ENCODE measurements at places on chromosomes 1 and 21.

GRCh38 chr21:45223236-45224185, 64.2 kb downstream of the POFUT2 start:
- no peak for DNase-seq

- no peak for DNase-seq
Observed at GRCh38 chr1:2962541-2962940, 58.7 kb upstream of the ACTRT2 start.

DNA sequence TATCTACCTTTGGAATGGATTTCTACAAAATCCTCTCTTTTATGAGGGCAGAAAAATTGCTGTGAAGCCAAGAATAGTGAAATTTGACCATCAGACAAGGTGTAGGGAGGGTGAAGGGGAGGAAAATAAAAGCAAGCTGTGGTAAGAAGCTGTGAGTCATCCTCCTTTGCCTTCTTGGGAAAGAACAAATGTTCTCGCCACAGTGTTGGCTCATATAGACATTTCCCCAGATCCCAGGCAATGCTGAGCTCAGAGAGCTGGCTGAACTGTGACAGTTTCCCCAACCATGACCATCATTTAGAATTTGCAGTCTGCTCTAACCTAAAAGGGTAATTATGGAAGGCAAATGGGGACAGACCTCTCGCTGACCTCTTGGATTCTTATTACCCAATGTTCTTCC, 235.4 kb downstream of the PBX1 start:
- no peak for DNase-seq

GRCh38 chr1:230906226-230906625, 37.9 kb upstream of the C1orf198 start:
- DNase-seq: no peak

DNA sequence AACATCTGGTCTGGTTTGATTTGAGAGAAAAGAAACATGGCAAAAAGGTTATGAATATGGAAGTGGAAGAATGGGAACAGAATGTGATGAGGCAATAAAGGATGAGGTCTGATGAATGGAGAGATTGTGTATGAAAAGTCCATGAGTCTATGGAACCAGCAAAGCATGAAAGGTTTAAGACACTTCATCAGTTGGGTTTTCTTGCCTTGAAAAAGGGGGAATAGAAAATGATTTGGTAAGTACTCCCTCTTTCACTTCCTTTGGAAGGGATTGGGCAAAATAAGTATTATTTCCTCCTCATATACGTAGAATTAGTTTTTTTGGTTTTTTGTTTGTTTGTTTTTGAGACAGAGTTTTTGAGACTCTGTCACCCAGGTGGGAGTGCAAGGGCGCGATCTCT, 155.8 kb downstream of the TRIM33 start:
- no peak for DNase-seq

DNA sequence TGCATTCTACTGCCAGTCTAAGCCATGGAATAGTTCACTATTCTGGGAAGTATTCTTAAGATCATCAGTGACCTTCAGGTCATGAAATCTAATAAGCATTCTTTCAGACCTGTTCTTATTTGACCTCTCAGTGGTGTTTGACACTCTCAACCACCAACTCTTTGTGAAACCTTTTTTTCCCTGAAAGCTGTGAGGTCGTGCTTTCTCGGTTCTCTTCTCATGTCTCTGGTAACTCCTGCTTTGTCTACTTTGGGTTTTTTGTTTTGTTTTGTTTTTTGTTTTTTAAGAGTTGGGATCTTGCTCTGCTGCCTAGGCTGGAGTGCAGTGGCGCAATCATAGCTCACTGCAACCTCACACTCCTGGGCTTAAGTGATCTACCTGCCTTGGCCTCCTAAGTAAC, 56.3 kb downstream of the POU2F1 start:
- no peak for DNase-seq

- DNase-seq: no peak
Observed at GRCh38 chr1:189637041-189637440, 840.6 kb downstream of the BRINP3 start.

DNA sequence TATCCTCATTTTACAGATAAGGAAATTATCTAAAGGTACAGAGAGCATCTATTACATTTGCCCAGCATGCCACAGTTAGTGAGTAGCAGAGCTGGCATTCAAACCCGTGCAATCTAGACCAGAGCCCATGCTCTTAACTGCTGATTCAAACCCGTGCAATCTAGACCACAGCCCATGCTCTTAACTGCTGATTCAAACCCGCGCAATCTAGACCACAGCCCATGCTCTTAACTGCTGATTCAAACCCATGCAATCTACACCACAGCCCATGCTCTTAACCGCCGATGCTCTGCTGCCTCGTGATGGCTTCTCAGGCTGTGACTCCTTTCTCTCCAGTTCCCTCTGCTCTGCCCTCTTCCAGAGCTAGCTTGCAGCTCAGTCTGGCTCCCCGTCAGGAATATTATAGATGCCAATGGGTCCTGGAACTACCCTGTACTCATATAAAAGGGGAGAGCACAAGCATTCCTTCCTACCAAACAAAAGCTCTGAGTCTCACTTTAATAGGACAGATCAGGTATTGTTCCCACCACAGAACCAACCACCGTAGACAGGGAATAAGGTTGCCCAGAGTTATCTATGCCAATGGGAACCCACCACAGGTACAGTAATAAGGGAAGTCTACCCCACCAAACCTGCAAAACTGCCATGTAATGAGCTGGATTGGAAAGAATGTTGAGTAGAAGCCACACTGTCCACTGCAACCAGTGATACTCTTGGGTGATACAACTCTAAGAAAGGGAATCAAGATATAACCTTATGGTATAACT, 78.4 kb downstream of the SMYD3 start:
- no peak for DNase-seq

GRCh38 chr1:24391882-24392603, 21.5 kb downstream of the STPG1 start:
- peak; percentile 22 for DNase-seq

DNA sequence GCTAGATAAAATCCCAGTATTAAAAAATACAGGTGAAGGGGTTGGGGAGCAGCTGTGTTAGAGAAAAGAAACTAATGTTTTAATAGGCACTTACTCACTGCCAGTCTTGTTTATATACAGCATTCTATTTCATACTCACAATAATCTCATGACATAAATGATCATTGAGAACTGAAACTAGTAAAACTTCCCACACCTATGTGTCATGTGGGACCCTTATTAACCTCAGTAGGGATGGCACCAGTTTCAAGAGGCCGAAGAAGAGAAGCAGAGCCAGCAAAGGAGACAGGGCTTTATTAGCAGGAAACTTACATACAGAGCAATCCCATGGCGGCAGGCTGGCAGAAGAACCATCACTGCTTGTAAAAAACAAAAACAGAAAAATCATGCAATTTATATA, 48.8 kb upstream of the KCNH1 start:
- no peak for DNase-seq

DNA sequence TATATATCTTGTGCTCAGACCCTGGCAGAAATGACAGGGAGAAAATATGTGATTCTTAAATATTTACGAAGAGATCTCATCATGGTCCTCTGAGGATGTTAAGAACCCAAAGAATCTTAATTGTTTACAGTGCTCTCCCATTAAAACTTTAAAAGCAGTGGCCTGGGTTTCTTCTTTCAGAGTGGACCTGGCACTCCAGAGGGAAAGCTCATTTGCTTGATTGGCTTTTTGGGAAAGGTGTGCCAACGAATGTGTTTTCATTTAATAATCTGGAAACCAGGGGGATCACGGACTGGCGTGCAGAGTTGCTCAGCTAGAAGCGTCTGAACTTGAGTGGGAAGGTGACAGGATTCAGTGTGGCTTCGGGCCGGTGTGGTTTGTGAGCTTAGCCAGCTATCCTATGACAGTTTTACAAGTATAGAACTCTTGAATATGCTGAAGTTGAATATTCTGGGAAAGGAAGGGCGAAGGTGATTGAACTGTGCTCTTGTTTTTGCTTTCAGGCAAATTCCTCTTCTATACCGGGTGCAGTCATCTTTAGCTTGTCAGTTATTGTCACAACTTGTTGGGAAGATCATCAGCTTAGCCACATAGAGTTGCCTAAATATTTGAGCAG, 154.8 kb downstream of the C1orf21 start:
- DNase-seq: no peak

DNA sequence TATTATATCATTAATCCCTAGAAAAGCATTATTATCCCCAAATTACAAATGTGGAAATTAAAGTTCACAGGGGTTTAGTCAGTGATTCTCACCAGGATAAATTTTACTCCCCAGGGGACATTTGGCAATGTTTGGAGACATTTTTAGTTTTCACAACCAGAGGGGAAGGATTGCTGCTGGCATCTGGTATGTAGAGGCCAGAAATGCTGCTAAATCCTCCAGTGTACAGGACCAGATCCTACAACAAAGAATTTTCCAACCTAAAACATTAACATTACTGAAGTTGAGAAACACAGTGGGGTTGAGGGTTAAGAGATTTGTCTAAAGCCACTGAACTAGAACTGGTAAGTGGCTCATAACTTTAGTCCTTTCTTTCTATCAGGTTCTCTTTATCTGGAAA, 162.0 kb upstream of the SYT6 start:
- DNase-seq: no peak

DNA sequence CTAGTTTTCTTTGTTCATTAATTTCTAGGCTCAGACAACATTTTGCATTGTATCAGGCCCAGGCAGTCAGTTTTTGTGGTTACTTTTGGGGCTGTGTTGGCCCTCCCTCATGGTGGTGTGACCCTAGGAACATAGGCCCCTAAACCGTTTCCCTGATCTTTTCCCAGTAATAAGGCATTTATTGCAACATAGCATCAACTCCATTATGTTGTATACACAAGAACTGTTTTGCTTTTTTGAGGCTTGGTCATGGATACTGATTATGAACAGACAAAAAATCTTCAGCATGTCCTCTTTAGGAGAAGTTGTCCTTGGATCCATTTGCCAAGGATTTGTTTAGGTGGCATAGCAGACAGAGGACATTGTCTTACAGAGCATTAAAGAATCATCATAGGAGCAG, 10.3 kb downstream of the B3GALT2 start:
- DNase-seq: no peak

DNA sequence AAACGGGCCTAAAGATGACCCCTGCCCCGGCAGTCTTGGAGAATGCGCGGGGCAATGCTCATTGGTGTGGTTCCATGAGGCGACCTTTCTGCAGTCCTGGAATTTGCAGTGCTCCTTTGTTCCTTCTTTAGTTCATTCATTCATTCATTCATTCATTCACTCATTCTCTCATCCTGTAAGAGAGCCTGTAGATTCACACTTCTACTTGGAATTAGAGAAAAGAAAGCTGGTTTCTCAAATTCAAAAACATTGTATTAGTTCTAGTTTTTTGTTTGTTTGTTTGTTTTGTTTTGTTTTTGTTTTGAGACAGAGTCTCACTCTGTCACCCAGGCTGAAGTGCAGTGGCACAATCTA, 31.6 kb downstream of the PAX7 start:
- DNase-seq: no peak

DNA sequence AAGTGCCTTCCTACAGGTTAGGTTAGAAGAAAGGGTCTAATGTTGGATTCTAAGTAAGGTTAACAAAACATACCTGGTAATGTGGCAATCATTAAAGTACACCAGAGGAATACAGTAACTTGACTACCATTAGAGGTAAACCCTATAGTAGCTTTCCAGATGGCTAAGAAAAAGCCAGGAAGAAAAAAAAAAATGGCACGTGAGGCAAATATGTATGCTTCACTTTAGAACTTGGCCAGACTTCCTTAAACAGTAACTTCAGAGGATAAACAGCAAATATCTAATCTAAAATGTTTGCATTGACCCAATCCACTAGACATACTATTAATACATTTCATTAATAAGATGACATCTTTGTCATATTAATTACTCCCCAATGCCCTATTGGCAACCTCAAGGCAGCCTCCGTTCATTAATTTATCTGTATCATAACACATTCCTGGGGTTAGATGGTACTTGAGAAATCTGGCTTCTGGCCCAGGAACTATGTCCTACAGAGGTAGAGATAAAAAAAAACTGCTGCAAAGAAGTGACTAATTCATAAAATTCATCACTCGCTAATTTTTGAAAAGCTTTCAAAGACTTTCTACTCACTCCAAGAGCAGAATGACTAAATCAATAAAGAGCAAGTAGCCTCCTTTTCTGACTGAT, 5.8 kb downstream of the DCAF8 start:
- no peak for DNase-seq

GRCh38 chr1:114745291-114745690, 12.5 kb downstream of the CSDE1 start:
- DNase-seq: no peak

DNA sequence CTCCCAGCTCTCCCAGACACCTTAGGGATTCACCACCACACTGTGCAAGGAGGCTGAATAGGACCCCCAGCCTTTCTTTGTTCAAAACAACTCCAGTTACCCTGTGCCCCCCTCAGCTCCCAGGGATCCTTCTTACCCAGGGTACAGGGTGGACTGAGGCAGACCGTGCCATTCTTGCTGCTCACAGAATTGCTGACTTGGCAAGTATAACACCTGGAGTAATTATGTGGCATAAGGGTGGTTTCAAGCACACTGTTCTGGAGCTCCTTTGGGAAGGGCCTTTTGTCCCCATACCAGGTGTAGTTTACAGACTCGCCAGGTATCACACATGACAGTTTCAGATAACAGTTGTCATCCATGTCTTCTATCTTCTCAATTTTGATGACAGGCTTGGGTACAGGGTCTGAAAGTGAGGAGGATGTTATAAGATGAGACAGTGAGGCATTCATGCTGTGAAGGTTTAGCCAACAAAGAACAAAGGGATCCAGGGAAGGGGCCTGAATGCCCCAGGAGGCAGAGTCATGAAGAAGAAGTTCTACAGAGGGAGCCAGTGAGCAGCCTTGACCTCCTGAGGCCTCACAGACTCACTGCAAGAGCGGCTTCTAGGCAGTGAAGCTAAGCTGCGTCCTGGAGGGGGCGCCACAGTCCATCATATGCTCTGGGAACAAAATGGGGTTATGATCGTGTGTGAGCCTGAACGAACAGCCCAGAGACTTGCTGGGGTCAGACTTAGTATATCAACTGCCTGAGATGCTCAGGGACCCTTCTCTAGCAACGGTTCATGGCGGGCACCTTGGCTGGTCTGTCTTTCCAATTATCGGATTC, 30.3 kb downstream of the CD48 start:
- peak; percentile 4 for DNase-seq

DNA sequence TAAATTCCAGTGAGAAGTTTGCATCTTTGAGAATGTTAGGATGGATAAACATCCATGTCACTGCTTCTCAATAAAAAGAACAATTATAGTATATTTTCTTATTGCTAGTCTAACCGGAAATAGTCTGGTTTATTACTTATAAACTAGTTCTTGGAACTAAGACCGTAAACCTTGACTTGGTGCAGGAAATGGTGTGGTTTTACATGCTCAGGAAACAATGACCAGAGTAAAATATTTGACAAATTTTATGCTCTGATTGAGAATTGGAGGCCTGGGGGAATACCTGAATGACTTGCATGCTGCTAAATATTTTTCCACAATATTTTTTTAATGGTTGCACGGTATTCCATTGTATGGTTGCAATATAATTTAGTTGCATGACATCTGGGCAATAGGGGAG, 76.3 kb downstream of the XCL2 start:
- no peak for DNase-seq
